ENCODE measurements at places on chromosomes 4 and X. TPM values are rescaled to one million over a fixed set of nuclear protein-coding genes. Genes with fewer than 3 reads are reported as not detected.

GRCh38 chrX:13990126-13990800 lies 39.4 kb downstream of the GEMIN8 start:
- H3K27ac ChIP-seq, result no peak overlapping the region
- no peaks in the 10 kb centered on the region for H3K27me3 ChIP-seq
- H3K4me1 ChIP-seq, result no peaks in the 10 kb centered on the region
- no peaks in the 10 kb centered on the region for H3K36me3 ChIP-seq
- no peak for DNase-seq

GRCh38 chr4:76253511-76253910 lies 2.0 kb downstream of the FAM47E start:
- H3K27me3 ChIP-seq, result peaks cover 3% of the 10 kb centered on the region
- no peak overlapping the region for H3K4me3 ChIP-seq
- H3K27ac ChIP-seq, result no peak overlapping the region
- peaks cover 10% of the 10 kb centered on the region for H3K4me1 ChIP-seq

DNA sequence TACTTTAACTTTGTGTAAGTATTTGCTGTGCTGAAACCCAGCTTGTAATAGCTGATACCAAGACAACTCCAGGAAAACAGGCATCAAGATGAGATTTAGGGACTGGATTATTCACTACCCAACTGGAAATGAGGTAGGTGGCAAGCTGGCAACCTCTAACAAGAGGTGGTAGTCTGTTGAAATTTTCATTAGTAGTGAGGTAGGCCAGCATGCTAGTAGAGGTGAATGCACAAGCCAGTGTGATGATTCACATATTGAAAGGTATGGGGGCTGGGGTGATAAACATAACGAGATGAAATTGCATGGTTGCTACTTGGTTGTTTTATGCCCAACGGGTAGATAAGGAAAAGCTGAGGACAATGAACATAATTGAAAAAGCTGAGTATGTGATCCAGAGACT lies 8.5 kb upstream of the TMPRSS11D start:
- no peak overlapping the region for H3K27ac ChIP-seq
- no peak overlapping the region for H3K4me3 ChIP-seq
- H3K27me3 ChIP-seq, result no peaks in the 10 kb centered on the region
- no peaks in the 10 kb centered on the region for H3K4me1 ChIP-seq
- no peak for DNase-seq

DNA sequence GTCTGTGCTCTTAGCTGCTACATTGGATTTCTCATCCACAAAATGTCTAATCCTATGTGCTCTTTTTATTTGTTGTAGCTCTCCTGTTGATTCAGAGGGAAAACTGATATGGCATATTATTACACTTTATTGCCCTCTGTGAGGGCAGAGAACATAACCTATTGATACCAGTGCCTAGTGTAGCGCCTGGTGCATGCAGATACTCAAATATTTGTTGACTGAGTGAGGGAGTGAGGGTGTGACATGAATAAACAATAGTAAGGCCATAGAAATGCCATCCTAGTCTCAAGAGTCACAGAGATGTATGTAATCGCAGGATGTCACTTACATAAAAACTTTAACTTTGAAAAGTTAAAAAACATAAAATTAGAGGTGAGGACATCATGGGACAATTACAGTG lies 159.1 kb downstream of the SHROOM3 start:
- no peaks in the 10 kb centered on the region for H3K27me3 ChIP-seq
- H3K4me3 ChIP-seq, result no peak overlapping the region
- peak overlapping the region; percentile 72 for H3K27ac ChIP-seq
- H3K36me3 ChIP-seq, result no peaks in the 10 kb centered on the region

- no peak overlapping the region for H3K4me3 ChIP-seq
- H3K4me1 ChIP-seq, result peaks cover 5% of the 10 kb centered on the region
- peak; percentile 31 for DNase-seq
- H3K36me3 ChIP-seq, result no peaks in the 10 kb centered on the region
- H3K27ac ChIP-seq, result no peak overlapping the region
- H3K27me3 ChIP-seq, result no peaks in the 10 kb centered on the region
Observed at GRCh38 chr4:184100297-184100885, 117.3 kb downstream of the ENPP6 start.

GRCh38 chrX:71846429-71846828 lies 64.2 kb upstream of the NHSL2 start:
- no peaks in the 10 kb centered on the region for H3K27me3 ChIP-seq
- no peak overlapping the region for H3K27ac ChIP-seq
- no peaks in the 10 kb centered on the region for H3K4me1 ChIP-seq
- DNase-seq, result no peak
- H3K36me3 ChIP-seq, result no peaks in the 10 kb centered on the region

DNA sequence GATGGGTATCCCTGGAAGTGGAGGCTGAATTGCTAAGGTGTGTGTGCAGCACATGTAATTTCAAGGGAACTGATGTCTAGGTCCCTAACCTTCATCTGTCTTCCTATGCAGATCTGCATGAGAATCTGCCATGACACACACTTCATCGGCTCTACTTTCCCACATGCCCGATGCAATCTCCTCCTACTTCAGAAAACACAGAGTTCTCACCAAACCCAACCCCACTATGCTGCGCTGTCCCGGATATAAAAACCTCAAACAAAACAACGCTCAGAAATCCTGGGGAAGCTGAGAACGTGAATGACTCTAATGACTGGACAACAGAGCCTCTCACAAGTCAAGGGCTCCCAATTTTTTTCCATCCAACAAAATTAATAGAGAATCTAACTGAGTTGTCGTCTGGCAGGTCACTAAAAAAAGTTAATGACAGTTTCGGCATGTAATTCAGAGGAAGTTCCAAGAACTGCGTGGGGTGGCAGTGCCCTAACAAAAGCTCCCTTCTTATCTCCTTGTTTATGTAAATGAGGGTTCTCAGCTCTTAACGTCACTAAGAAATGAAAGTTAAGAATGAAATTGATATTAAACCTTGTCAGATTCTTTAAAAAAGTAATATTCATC lies 39.0 kb downstream of the STX18 start:
- no peaks in the 10 kb centered on the region for H3K36me3 ChIP-seq
- H3K4me3 ChIP-seq, result no peak overlapping the region
- H3K4me1 ChIP-seq, result no peaks in the 10 kb centered on the region
- no peak for DNase-seq
- H3K27me3 ChIP-seq, result no peaks in the 10 kb centered on the region

GRCh38 chr4:187179086-187180058 lies 455.7 kb upstream of the FAT1 start:
- no peaks in the 10 kb centered on the region for H3K27me3 ChIP-seq
- no peak overlapping the region for H3K4me3 ChIP-seq
- no peak overlapping the region for H3K27ac ChIP-seq
- no peaks in the 10 kb centered on the region for H3K36me3 ChIP-seq

DNA sequence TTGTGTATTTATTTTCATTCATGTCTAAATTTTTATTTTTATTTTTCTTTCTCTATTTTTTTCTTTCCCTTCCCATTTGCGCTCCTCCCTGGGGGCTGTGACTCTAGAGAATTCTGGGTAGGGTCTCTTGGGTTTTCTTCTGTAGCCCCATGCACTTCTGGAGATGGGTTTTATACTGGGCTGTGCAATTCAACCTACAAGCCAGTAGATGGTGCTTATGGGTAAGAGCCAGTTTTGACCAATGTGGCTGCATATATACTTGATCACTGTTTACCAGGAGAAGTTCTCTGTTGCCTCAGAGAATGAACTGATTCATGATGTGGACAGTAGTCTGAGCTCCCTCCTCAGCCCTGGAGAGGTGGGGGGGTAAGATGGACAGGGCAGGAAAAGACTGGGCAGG lies 614.6 kb downstream of the PCDH19 start:
- no peaks in the 10 kb centered on the region for H3K27me3 ChIP-seq
- H3K4me3 ChIP-seq, result no peak overlapping the region
- no peak overlapping the region for H3K27ac ChIP-seq
- no peaks in the 10 kb centered on the region for H3K4me1 ChIP-seq

GRCh38 chrX:134459683-134460004 lies 321 bp upstream of the HPRT1 start:
- DNase-seq, result no peak
- no peaks in the 10 kb centered on the region for H3K27me3 ChIP-seq
- H3K4me1 ChIP-seq, result no peaks in the 10 kb centered on the region

DNA sequence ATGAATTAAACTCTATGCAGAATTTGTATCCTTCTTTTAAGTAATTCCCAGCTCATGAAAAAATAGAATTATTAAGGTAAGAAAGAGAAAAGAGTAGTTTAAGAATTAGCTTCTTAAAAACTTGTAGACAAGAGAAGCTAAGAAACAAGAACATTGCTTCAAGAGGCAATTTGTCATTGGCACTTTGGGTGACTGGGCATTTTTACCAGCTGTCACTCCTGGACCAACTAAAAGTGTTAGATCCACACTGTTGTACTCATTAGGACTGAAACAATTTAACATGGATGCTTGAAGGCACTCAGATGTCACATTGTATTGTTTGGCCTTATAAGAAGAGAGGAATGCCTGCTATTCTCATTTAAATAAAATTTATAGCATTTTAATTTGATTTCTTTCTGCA lies 7.4 kb downstream of the COL25A1 start:
- no peaks in the 10 kb centered on the region for H3K36me3 ChIP-seq
- H3K4me3 ChIP-seq, result no peak overlapping the region
- DNase-seq, result no peak
- no peak overlapping the region for H3K27ac ChIP-seq
- no peaks in the 10 kb centered on the region for H3K4me1 ChIP-seq

DNA sequence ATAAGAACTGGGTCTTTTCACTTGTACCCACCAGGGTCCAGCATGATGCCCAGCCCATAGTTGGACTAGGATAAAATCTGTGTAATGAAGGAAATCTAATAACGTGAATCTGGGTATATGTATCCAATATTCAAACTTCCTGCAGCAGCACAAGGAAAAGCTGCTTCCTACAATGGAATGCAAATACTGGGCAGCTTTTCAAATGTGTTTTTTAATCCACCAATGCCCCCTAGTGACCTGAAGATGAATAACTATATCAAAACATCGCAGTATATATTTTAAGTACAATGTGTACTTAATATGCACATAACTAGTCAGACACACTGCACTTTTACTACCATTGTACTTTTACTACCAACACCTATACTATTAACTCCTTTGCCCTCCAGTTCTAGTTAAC lies 5.3 kb downstream of the APOO start:
- no peaks in the 10 kb centered on the region for H3K27me3 ChIP-seq
- peaks cover 32% of the 10 kb centered on the region for H3K4me1 ChIP-seq
- no peak overlapping the region for H3K4me3 ChIP-seq
- no peak for DNase-seq
- H3K27ac ChIP-seq, result peak overlapping the region; percentile 70

DNA sequence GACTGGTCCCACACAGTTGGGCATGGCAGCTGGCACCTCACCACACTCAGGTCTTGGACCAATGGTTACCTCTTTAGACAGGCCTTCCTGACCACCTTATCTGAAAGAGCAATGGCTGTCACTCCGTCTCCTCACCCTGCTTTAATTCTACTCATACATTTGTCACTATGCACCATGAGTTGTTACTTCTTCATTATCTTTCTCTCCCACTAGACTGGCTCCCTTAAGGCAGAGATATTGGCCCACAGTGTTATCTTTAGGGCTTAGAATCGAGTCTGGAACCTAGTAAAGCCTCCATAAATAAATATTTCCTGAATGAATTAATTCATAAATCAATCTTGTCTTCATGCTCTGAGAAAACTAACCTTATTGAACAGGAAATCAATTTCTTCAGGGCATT lies 46.6 kb downstream of the DCHS2 start:
- no peak overlapping the region for H3K27ac ChIP-seq
- H3K27me3 ChIP-seq, result no peaks in the 10 kb centered on the region
- no peak for DNase-seq
- no peak overlapping the region for H3K4me3 ChIP-seq
- H3K4me1 ChIP-seq, result no peaks in the 10 kb centered on the region

DNA sequence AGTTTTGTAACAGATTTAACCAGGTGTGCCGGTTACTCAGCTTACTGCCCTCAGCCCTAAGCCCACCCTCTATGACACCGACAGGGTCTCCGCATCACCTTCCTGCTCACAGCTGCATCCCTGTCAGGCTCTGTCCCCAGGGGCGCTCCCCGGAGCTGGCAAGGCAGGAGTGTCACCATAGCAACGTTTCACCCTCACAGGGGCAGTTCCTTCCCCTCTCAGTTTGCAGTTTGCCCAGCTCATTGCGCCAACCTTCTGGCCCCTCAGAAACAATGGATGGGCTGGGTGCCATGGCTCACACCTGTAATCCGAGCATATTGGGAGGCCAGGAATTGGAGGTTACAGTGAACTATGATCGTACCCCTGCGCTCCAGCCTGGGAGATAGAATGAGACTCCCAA lies 42.6 kb downstream of the RGS12 start:
- DNase-seq, result no peak
- H3K4me1 ChIP-seq, result no peaks in the 10 kb centered on the region
- H3K4me3 ChIP-seq, result no peak overlapping the region
- no peaks in the 10 kb centered on the region for H3K27me3 ChIP-seq

GRCh38 chr4:76558396-76559235 lies 123.6 kb downstream of the SHROOM3 start:
- no peaks in the 10 kb centered on the region for H3K36me3 ChIP-seq
- no peak overlapping the region for H3K4me3 ChIP-seq
- no peak overlapping the region for H3K27ac ChIP-seq

DNA sequence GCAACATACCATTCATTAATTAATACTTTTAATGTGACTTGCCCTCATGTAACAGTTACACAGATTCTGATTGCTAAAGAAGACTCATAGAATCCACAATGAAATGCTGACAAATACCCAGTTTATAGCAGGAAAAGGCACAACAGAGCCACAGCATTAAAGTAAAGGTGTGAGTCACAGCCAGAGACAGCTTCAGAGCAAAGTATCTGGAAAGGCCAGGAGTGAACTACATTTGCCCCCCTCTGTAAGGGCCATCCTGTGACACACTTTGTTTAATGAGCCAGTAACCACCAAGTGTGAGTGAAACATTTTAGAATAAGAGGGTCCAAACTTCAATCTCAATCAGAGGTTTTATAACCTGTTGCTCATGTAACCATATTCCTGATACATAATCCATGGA lies 133.8 kb upstream of the TACR3 start:
- H3K4me1 ChIP-seq, result no peaks in the 10 kb centered on the region
- DNase-seq, result no peak
- no peak overlapping the region for H3K4me3 ChIP-seq
- H3K27me3 ChIP-seq, result no peaks in the 10 kb centered on the region

- DNase-seq, result peak; percentile 25
- H3K27me3 ChIP-seq, result no peaks in the 10 kb centered on the region
- H3K27ac ChIP-seq, result no peak overlapping the region
- no peaks in the 10 kb centered on the region for H3K4me1 ChIP-seq
- no peak overlapping the region for H3K4me3 ChIP-seq
- H3K36me3 ChIP-seq, result no peaks in the 10 kb centered on the region
Observed at GRCh38 chrX:2521092-2521926, 20.5 kb upstream of the DHRSX start.

- no peaks in the 10 kb centered on the region for H3K27me3 ChIP-seq
- no peaks in the 10 kb centered on the region for H3K36me3 ChIP-seq
- no peak overlapping the region for H3K4me3 ChIP-seq
- H3K27ac ChIP-seq, result no peak overlapping the region
- peaks cover 22% of the 10 kb centered on the region for H3K4me1 ChIP-seq
Observed at GRCh38 chrX:153600921-153601320, 2.0 kb upstream of the CCNQ start.

The PCSK1N gene
- total RNA-seq, result 24.7 TPM

The TMEM31 gene
- not detected for total RNA-seq

The LRIT3 gene
- total RNA-seq, result not detected

The MXRA5 gene
- total RNA-seq, result 1.4 TPM

The MTMR8 gene
- total RNA-seq, result 20.1 TPM

The MAGEB1 gene
- total RNA-seq, result not detected

The UGT2A3 gene
- total RNA-seq, result 55.4 TPM

The WAS gene
- 5.9 TPM for total RNA-seq

The EXOC1 gene
- total RNA-seq, result 47.8 TPM

The DOK7 gene
- not detected for total RNA-seq

The MAPK10 gene
- 10.5 TPM for total RNA-seq

The GALNT7 gene
- 88.8 TPM for total RNA-seq

The RAB33A gene
- 6.2 TPM for total RNA-seq
